ENCODE measurements at places on chromosomes 7 and 10.

GRCh38 chr7:120611975-120612374 is 246.0 kb downstream of the TSPAN12 start:
- DNase-seq, result no peak

DNA sequence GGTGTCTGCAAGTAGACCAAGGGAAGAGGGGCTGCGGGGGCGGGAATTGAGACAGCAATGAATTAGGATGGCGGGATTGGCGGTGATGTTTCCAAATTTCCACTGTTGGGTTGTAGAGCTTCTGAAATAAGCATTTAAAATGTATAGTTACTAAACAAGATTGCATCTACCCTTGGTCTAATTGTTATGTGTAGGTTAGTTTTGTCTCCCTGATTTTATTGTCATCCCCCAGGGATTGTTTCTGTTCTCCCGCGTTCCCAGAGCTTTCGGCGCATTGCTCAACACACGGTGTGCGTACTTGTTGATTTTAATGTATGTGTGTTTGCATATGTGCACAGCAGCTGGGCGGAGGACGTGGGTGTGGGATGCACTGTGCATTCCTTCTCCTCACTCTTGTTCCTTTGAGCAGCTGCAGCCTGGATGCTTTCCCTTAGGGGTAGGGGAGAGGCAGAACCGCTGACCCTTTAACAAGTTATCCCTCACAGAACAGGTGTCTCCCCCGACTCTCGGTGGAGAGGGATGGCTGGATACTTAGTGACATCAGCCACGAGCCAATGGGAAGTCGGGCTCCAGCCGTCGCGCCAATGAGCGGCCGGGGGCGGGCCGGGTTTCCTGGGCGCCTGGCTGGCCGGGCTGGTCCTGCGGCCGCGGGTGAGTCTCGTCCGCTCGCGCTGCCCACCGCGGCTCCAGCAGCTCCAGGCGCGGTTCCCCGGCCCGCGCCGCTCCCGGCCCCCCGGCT is at the start of gene TSPAN33:
Gene TSPAN33, plus strand, starts transcription at position 613 of the 739 bp plus-strand sequence. CDS start 274 bp downstream, outside the sequence.
- peak; percentile 96 for DNase-seq

DNA sequence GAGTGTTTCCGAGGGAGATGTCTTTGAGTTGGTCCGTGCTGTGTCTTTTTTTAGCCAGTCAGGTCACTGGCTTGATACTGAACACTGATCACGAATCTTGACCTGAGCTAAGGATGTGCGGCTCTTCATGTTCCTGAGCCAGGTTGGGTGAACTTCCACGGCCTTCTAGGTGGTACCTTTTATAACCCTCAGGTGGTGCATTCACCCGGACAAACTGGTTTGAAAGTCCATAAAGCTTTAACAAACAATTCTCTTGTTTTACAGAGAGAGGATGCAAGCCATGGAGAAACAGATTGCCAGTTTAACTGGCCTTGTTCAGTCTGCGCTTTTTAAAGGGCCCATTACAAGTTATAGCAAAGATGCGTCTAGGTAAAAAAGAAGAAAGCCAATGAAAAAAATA is 229.5 kb downstream of the ARHGAP21 start:
- no peak for DNase-seq

- DNase-seq, result no peak
Observed at GRCh38 chr10:6353526-6353925, 150.8 kb downstream of the PFKFB3 start.

DNA sequence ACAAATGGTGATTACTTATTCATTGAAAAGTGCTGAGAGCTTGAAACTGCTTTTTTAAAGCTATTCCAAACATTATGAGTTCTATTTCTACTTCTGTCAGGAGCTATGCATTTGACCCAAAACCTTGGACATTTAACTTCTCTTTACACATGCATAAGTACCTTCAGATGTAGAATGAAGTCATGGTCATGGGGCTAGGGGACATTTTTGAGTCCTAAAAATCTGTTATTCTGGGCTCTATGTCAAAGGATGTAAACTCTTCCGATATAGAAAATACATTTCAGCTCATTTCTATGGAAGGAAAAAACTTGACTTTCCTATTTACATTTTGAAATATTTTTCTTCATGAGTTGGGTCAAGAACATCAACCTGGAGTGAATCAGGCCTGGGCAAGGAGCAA is 179.5 kb upstream of the CXCL12 start:
- DNase-seq, result no peak

DNA sequence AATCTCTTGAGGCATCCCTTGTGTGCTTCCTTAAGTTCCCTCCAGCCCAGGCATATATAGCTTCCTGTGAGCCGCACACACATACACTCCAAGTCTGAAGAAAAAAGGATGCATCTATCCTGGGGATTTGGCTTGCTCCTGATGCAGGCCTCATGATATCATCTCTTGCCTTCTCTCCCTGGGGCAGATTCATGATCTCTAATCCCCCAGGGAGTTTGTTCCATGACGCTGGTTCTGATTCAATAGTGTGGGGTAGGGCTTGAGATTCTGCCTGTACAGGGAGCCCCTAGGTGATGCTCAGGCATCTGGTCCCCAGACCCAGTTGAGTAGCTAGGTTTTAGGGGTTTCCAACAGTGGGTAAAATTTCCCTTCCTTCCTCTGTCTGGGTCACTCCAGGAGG is 1.5 kb downstream of the PON1 start:
- DNase-seq, result no peak
